Activated T-helper 1 cell treated with Interleukin-2 at 50 U/mL for 16 hours (primary cell): ENCODE measurements at places on chromosomes 1 and 21.
A peak's percentile ranks its signal among the peaks of the same experiment; 100 is the strongest.

DNA sequence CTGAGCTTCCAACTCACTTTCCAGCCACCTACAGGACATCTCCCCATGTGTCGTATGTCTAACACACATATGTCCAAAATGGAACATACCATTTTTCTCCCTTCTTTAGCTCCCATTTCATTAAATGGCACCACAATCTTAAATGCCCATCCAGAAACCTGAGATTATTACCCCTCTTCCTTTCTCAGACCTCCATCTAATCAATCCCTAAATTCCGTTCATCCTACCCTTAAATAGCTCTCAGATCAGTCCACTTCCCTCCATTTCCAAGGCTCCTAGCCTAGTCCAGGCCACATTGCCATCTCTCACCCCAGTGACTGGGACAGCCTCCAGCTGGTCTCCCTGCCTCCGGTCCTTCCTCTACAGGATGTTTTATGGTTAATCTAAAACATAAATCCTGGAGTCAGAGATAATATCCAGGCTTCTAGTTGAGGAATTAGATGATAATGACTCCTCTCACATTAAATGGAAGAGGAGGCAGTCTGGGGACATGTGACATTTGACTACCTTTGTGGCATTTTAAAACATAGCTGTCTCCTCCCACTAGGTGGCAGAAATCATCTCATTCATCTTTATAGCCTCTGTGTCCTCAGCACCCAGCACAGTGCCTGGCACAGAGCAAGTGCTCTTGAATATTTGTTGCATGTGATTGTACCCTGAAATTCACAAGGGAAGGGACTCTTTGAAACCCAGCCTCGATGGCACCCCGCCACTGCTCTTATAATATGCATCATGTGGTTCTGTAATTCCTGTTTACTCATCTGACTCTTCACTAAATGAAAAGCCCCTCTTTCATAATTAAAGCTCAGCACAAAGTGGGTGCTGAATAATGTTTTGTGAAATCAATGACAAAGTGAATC lies 102.3 kb downstream of the TMEM53 start:
- no peak for DNase-seq

- no peak for DNase-seq
These were observed 139.8 kb downstream of the RYR2 start for GRCh38 chr1:237181743-237182317.

DNA sequence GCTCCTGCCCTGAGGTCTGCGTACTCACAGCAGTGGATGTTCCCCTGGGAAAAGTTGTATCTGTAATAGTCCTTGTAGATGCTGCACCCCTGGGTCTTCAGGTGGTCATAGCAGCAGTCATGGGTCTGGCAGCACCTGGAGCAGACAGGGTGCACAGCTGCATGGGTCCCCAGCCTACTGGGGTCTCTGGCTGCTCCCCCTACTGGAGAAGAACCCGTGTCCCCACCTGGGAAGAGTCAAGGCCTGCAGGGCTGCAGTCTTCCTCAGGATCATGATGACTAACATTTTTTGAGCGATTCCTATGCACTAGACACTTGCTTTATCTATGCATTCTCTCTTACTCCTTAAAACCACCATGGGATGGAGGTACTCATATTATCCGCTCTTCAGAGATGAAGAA lies 3.9 kb downstream of the PLA2G2D start:
- DNase-seq = no peak

- DNase-seq = no peak
These were observed 1.3 kb downstream of the PARK7 start for GRCh38 chr1:7962636-7963377.

- DNase-seq = no peak
These were observed 42.0 kb downstream of the ZBTB18 start for GRCh38 chr1:244092964-244093638.

- no peak for DNase-seq
These were observed 6.2 kb downstream of the TUFT1 start for GRCh38 chr1:151546011-151546925.

DNA sequence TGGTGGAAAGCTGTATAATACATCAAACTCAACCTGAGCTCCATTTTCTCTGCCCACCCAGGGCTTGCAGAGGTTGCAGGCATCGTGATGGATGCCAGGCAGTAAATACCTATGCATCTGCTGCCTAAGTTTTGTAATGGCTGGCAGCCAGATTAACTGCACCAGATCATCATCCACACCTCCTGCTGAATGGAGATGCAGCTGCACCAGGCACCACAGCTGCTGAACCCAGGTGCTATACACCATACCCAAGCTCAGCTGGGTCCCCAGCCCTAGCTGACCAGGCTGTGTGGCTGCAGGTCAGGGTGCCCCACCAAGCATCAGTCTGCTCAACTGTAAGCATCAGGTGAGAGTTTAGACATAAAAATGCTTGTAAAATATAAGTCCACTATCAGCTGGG lies 6.7 kb upstream of the SNAPIN start:
- no peak for DNase-seq

DNA sequence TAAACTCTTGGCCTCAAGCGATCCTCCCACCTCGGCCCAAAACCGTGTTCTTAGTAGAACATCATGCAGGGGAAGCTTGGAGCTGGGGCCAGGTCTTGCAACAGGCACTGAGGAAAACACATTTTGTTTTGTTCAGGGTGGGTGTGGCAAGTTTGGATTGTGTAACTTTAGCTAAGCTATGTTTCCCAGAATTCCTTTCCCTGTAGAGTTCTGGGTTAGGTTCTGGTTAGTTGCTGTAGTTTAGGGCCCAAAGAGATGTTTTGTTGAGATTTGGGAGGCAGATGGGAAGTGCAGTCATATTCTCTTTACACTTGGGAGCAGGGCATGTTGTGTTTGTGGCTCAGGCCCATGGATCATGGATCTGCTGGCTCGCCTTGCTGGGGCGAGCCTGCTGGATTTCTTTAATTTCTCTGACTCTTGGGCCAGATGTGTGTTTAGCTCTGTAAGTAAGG lies 24.0 kb downstream of the PLA2G5 start:
- no peak for DNase-seq

GRCh38 chr1:173122958-173123852 lies 72.5 kb upstream of the TNFSF18 start:
- no peak for DNase-seq

- no peak for DNase-seq
These were observed 19.1 kb downstream of the OLFML3 start for GRCh38 chr1:113998361-113998760.

DNA sequence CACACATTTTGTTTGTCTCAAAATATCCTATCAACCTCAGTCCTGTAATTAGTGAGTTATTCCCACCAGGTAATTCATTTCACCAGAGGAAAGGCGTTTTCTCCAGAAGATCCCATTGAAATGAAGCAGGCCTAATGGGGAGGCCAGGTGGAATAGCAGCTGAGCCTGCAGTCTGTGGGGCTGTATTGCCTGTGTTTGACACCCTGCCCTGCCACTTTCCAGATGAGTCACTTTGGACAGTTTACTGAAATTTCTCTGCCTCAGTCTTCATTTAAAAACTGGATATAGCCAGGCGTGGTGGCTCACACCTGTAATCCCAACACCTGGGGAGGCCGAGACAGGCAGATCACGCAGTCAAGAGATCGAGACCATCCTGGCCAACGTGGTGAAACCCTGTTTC lies 78.1 kb upstream of the PPP2R5A start:
- no peak for DNase-seq

GRCh38 chr1:196459383-196459782 lies 148.9 kb downstream of the KCNT2 start:
- no peak for DNase-seq

GRCh38 chr1:27366113-27366410 lies 699 bp downstream of the MAP3K6 start:
- peak; percentile 49 for DNase-seq

GRCh38 chr1:69913977-69914376 lies 291.4 kb downstream of the LRRC40 start:
- DNase-seq = no peak

DNA sequence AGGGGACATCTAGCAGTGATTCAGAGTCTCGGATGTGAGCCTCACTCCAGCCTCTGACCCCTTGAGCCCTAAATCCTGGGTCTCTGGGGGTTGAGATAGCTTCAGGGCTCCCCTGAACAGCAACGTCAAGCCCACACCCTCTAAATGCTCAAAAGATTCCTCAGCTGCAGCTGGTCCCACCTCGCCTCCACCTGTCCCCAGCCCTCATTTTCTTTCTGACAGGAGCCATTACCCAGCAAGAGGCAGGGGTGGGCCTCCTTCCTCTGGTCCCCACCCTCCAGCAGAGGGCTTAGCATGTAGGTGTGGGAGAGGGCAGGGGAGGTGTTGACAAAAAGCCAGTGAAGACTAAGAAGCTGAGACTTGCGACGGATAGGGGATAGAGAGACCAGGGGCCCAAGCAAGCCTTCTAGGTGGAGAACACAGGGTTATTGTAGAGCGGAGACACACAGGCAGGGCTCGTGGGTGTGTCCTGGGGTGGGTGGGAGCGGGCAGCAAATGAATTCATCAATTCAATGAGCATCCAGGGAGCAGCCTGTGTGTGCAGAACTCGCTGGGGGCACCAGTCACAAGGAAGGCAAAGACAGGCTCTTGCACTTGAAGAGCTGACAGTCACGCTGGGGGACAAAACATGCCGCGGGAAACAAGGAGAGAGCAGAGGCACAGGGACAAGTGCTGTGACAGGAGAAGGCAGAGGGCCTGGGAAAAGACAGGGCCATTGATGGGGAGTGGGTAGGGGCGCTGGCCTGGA lies 48.9 kb upstream of the GOLT1A start:
- no peak for DNase-seq

DNA sequence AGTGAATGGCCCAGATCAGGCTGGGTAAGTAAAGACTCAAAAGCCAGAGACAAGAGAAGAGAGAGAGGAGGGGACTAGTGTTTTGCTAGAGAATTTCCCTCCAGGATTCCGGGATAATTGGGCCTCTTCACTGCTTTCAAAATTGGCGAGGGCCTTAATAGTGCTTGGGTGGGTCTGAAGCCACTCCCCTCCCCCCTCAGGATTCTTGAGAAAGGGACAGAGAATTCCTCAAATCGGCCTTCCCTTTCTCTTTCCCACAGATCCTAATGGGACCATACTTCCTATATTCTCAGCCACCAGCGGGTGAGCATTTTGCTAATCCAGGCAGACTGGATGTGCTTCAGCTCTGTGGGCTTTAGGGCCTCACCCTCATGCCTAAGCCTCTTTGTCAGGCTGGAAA lies 11.9 kb downstream of the SFN start:
- no peak for DNase-seq

DNA sequence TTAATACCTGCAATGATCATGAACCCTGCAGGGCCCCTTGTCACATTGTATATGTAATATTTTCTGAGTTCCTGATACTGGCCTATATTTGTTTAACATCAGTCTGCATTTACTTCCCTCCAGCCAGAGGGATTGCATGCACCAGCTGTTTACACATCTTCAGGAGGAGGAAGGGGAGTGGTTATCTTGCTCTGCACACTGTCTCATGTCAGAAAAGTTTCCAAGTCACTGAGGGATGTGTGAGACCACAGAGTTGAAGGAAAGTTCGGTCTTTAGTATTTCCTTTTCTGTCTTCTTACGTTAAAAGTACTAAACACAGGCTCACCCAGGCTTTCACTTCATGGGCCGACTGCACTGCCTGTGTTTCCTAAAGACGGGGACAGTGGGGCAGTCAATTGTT lies 574.1 kb downstream of the LMO4 start:
- DNase-seq = no peak

GRCh38 chr1:223765036-223765718 lies 52.8 kb downstream of the CAPN2 start:
- no peak for DNase-seq

DNA sequence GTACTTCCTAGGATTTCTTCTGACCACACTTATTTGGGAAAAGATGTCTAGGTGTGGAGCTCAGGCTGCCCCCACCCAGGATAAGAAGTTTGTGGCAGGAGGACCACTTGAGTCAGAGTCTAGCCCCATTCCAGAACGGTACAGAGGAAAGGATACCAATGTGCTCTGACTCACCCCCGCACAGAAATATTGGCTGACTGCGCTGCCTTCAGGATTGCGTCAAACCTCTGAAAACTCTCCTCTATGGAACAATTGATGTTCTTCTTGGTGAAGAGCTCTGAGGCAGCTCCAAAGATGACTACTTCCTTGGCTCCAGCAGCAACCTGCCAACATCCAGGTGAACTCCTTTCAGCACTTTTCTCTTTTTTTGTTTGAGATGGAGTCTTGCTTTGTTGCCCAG lies 11.2 kb downstream of the HMGCL start:
- DNase-seq = no peak

- no peak for DNase-seq
These were observed 241.8 kb upstream of the IRF2BP2 start for GRCh38 chr1:234851450-234852438.

DNA sequence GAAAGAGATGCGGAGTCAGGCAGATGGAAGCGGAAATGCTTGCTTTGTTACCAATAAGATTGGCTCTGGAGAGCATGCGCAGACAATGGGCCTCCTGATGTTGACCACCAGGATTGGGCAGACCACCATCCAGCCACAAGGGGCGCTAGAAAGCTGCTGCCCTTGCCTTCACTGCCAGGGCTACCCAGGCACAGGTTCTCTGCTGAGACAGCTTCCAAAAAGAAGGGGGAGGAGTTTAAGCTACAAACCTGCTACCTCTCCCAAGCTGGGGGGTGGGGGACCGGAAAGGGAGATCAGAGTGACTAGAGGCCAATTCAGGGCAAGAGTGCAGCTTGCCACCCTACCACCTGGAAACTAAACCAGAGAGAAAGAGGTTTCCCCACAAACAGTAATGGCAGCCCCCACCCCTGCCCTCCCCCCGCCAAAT lies 369.7 kb downstream of the RRAGC start:
- peak; percentile 1 for DNase-seq
